ENCODE measurements at places on chromosomes 2 and 18.
A peak's percentile ranks its signal among the peaks of the same experiment; 100 is the strongest.

GRCh38 chr2:189515264-189515663 is 65.3 kb downstream of the SLC40A1 start:
- no peak for DNase-seq

GRCh38 chr2:220276741-220277444 is 649.5 kb downstream of the SLC4A3 start:
- DNase-seq = no peak

- no peak for DNase-seq
Measured at GRCh38 chr18:45657357-45658335, 42.4 kb downstream of the SLC14A2 start.

GRCh38 chr2:73177645-73178255 is 24.6 kb upstream of the NOTO start:
- DNase-seq = no peak

- DNase-seq = no peak
Measured at GRCh38 chr2:180872255-180872654, 108.2 kb upstream of the UBE2E3 start.

DNA sequence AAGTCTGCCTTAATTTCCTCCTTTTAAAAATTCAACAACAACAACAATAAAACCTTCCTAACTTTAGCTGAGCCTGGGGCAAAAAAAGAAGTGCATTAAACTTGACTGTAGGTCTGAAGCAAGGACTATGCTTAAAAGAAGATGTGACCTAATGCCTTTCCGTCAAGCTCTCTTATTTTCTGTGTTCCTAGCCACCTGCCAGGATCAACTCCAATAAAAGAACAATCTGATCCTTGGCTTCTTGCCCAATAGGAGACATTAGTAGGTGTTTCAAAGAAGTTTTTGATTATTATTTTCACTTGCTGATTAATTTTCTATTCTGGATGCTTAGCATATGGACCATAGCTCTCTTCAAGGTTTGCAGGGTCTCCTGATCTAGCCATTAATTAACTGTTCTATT is 237.5 kb downstream of the STK39 start:
- DNase-seq = no peak

DNA sequence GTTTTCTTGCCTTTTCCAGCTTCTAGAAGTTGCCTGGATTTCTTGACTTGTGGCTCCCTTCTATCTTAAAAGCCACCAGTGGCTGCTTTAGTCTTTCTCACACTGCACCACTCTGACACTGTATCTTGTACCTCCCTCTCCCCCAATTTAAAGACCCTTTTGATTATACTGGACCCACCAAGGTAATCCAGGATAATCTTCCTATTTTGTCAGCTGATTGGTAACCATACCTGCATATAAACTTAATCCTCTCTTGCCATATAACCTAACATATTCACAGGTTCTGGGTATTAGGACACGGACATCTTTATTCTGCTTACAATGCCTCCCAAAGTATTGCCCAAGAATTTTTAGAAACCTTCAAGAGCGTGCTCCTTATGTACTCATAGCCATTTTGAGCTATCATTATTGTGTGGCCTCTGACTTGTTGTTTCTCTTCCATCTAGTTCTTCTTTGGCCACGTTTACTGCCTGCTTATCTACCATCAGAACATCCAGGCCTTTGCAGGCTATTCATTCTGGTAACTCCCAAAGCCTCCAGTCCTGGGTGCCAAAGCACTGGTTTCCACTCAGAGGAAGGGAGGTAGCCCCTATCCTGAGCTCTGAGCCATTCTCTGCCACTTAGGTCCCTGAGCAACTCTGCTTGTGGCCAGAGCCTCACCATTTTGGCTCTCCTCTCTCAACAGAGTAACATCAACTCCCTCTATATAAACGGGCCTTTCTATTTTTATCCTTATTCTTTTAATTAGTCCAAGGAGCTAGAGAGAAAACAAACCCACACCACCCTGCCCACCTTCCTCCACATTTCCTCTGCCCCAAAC is 70.8 kb downstream of the MYO3B start:
- DNase-seq = no peak

DNA sequence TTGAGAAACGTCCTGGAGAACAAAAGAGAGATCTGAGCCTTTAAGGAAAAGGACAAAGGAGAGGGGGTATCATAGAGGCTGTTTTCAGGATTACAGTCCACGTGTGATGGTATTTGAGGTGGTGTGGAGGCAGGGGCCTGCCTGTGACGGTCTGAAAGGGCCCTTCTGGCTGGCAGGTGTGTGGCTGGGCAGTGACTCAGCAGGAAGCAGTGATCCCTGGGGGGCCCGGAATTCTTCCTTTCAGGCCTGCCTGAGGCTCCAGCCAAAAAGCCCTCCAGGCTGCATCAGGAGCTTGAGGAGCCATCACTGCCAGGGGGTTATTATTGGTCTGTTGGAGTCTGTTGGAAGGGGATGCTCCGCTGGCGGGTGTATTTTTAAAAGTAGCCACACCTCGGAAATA is 97.2 kb upstream of the TMEM18 start:
- DNase-seq = no peak

- DNase-seq = no peak
Measured at GRCh38 chr2:152154462-152154861, 21.1 kb downstream of the STAM2 start.

DNA sequence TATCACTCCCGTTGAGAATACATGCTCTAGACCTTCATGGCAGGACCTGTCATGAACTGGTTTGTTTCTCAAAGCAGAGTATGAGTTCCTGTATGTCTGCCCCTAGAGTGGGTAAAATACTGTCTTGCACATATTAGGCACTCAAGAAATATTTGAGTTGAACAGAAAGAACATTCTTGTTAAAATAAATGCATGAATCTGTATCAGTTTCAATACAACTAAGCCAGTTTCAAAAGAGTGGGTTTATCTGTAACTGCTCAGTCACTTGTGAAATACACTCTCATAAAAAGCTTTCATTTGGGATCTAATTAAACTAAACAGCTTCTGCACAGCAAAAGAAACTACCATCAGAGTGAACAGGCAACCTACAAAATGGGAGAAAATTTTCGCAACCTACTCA is 69.2 kb downstream of the RFTN2 start:
- DNase-seq = no peak

GRCh38 chr2:57516698-57517340 is 529.8 kb upstream of the VRK2 start:
- DNase-seq = no peak

GRCh38 chr18:62987055-62987830 is 271.9 kb downstream of the PHLPP1 start:
- DNase-seq = peak; percentile 34

- no peak for DNase-seq
Measured at GRCh38 chr2:8176887-8177286, 505.0 kb upstream of the ID2 start.

GRCh38 chr18:50179465-50179864 is 15.5 kb downstream of the MYO5B start:
- DNase-seq = no peak

- no peak for DNase-seq
Measured at GRCh38 chr2:26807788-26808460, 22.1 kb downstream of the CENPA start.

DNA sequence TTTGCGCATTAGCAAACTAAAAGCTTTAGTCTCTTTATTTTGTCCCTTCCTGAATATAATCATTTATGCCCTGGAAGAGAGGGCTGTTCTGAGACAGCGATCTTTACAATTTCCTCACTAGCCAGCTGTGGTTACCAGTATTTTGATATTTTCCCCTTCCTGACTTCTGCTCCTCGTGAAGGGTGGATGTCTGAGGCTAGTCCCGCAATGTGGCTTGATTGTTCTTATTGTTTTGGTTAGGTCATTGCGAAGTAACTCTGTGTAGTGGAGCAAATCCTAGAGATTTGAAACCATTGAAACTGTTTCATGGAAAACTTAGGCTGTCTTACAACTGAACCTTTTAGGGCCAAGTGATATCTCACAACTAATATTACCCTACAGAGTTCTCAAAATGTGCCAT is 2.4 kb downstream of the MRPL33 start:
- no peak for DNase-seq

DNA sequence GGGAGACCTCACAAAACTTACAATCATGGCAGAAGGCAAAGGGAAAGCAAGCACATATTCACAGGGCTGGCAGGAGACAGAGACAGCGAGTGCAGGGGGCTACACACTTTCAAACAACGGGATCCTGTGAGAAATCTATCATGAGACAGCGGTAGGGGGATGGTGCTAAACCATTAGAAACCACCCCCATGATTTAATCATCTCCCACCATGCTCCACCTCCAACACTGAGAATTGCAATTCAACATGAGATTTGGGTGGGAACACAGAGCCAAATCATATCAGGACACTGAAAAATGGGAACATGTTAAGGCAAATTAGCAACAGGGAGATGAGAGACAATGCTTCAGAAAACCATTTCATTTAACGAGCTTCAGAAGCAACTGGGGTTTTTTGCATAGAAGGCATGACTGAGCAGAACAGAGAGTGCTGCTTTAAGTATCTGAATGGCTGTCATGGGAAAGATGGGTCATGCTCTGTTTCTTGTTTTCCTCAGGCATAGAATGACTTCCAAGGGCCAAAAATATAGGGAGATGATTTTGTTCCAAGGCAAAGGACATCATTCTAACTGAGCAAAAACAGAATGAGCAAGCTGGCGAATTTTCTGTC is 100.8 kb upstream of the MAP2 start:
- DNase-seq = no peak

DNA sequence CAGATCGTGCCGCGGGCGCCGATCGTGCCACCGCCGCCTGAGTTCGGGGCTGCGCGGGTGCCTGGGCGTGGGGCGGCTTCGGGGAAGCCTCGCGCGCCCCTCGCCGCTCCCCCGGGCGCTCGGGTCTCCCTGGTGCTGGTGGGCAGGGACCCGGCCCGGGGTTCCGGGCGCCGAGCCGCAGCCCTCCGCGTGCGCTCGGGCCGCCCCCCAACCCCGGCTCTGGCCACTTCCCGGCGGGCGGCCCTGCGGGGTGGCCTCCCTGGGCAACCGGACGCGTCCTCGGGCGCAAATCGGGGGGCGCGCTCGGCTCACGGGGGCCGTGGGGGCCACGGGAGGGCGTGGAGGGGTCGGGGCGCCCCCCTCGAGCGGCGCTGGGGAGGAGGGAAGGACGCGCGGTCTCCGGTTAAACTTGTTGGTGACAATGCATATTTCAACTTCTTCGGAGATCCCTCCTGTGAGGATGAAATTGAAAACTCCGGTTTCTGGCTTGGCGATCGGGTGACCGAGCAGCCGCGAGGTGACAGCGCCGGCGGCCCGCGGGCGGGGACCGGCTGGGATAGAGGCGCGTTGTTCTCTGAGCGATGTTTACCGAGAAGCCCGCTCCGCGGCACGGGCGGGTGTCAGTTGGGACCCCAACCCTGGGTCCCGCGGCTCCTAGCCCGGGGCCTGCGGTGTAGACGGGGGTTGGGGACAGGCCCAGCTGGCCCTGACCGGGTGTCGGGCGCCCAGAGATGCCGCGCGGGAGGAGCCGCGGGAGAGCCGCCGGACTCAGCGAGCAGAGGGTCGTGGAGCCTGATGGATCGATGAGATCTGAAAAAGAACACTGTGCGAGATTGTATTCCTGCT is 676 bp downstream of the SH3BP4 start:
- peak; percentile 66 for DNase-seq

- DNase-seq = no peak
Measured at GRCh38 chr2:66875941-66876462, 441.1 kb downstream of the MEIS1 start.

DNA sequence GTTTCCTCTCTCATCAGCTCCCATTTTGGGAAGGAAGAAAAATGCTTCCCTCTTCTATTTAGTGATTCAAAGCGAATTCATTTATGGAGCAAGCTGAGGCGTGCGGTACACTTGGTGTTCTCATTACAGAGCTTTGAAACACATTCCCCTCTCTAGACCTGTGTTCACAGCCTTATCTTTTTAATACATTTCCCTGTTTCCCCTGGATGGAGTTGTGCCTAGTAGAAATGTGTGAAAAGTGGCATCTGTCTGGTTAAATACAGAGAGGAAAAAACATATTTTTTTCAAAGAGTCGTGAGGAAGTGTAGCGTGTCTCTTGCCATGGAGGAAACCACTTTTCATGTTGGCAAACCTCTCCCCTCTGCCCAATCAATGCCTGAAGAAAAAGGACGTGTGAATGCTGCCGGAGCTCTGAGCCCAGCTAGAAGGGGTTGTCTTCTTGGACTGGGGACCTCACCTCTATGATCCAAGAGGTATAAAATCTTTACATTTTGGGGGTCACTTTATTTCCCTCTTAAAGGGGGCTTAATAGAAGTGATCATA is 52.4 kb downstream of the DPP4 start:
- DNase-seq = no peak

DNA sequence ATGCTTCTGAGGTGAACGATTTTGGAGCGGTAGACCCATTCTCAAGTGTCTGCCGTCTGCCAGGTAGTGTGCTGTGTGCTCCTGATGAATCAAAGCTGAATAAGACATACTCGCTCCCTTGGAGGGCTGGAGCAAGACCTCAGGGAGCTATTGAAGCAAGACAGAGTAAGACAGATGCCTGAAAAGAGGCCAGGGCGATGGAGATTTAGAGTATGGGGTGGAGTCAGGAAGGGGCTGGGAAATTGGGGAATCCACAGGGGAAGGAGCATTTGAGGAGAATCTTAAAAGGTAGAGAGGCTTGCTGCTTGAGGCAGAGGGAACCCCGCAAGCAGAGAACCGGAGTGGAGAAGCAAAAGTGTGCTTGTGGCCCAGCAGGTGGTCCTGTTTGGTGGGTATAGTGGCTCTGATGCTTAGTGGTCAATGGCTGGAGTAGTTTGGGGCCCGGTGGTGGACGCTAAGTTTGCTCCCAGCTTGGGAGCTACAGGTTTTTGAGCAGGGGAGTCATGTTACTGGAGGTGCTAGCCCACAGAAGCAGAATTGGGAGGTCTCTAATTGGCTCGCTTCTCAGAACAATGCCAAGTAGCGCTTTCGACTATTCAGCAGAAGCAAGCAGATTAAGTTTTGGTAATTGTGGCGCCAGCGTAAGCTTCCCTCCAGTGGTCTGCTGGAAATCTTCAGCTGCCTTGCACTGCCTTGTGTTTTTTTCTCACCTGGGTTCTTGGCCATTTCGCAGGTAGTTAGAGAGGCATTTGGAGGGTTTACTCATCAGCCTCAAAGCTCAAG is 2.0 kb downstream of the CNNM4 start:
- peak; percentile 66 for DNase-seq

GRCh38 chr2:237137626-237138323 is 52.1 kb downstream of the COPS8 start:
- peak; percentile 57 for DNase-seq

- DNase-seq = no peak
Measured at GRCh38 chr2:34523958-34524514, 924.9 kb upstream of the FAM98A start.

- DNase-seq = no peak
Measured at GRCh38 chr18:28541934-28542333, 365.0 kb upstream of the CDH2 start.

GRCh38 chr2:104976603-104977120 is 61.2 kb upstream of the MRPS9 start:
- no peak for DNase-seq

DNA sequence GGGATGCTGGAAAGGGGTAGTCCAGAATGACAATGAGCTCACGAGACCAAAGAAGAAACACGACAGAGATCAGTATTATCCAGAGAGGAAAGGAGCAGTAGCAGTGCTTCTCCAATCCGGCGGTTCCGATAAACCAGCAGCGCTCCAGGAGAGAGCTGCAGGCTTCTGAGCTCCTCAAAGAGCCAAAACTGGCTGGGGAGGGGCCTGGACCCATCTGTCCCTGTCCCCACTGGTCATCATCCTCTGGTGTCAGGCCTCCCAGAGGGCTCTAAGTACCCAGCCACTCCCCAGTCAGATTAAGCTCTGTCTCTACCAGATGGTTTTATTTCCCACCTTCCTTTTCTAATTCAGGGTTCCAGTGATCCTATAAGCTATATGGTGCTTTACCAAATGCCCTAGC is 23.2 kb downstream of the DNAJC27 start:
- DNase-seq = no peak

GRCh38 chr2:96872591-96873349 is 2.9 kb upstream of the SEMA4C start:
- no peak for DNase-seq

GRCh38 chr2:151437630-151438029 is 27.9 kb downstream of the RIF1 start:
- DNase-seq = no peak
